Caco-2 (cell line): ENCODE measurements at places on chromosomes 6 and 20. TPM values are rescaled to one million over a fixed set of nuclear protein-coding genes. Genes with fewer than 3 reads are reported as not detected.

Gene ERVFRD-1
- total RNA-seq = 0.29 and 0.58 TPM in 2 replicates

DNA sequence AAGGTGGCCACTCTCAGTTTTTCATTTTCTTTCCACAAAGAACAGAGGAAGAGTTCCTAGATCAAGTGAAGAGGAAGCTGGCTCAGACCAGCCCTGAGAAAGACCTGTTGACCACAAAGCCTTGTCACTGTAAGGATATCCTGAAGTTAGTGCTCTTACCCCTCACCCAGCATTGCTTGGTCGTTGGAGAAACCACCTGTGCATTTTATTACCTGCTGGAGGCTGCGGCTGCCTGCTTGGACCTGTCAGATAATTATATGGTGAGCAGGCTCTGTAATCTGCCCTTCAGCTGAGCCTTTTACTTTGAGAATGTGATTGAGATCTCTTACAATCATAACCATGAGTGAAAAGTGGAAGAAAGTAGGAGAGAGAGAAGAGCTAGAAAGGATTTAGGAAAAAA, 21.9 kb downstream of the TREML1 start:
- DNase-seq = no peak

- no peak for DNase-seq
Observed at GRCh38 chr6:15413466-15414234, 167.8 kb downstream of the JARID2 start.

GRCh38 chr6:158627940-158628211, 16.7 kb downstream of the DYNLT1 start:
- no peak for DNase-seq

DNA sequence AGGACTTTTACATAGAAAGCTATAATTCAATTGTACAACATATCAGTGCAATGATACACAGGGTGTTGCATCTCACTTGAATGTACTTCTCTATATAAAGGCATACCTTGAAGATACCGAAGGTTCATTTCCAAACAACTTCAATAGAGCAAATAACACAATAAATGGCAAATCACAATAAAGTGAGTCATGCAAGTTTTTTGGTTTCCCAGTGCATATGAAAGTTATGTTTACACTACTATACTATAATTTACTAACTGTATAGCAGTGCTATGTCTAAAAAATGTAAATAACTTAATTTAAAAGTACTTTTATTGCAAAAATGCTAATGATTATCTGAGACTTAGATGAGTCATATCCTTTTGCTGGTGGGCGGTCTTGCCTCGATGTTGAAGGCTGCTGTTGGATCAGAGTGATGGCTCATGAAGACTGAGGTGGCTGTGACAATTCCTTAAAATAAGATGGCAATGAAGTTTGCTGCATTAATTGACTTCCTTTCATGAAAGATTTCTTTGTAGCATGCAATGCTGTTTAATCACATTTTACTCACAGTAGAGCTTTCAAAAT, 188.8 kb downstream of the TASP1 start:
- no peak for DNase-seq

- peak; percentile 92 for DNase-seq
Observed at GRCh38 chr6:6686748-6687601, 98.5 kb downstream of the LY86 start.

GRCh38 chr6:16108921-16109658, 19.8 kb upstream of the MYLIP start:
- DNase-seq = no peak

DNA sequence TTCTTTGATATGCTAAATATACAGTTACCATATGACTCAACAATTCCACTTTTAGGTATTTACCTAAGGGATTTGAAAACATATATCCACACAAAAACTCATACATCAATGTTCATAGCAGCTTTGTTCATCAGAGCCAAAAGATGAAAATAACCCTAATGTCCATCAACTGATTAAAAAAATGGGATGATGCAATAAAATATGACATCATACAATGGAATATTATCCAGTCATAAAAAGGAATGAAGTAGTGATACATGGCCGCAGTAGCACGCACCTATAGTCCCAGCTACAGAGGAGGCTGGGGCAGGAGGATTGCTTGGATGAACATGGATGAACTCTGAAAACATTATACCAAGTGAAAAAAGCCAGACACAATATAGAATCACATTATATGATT, 101.4 kb upstream of the SIRPA start:
- DNase-seq = no peak
